ENCODE measurements at places on chromosomes 16 and 17.
A peak's percentile ranks its signal among the peaks of the same experiment; 100 is the strongest.

- DNase-seq = no peak
These were observed 2.5 kb upstream of the AIPL1 start for GRCh38 chr17:6437466-6437865.

DNA sequence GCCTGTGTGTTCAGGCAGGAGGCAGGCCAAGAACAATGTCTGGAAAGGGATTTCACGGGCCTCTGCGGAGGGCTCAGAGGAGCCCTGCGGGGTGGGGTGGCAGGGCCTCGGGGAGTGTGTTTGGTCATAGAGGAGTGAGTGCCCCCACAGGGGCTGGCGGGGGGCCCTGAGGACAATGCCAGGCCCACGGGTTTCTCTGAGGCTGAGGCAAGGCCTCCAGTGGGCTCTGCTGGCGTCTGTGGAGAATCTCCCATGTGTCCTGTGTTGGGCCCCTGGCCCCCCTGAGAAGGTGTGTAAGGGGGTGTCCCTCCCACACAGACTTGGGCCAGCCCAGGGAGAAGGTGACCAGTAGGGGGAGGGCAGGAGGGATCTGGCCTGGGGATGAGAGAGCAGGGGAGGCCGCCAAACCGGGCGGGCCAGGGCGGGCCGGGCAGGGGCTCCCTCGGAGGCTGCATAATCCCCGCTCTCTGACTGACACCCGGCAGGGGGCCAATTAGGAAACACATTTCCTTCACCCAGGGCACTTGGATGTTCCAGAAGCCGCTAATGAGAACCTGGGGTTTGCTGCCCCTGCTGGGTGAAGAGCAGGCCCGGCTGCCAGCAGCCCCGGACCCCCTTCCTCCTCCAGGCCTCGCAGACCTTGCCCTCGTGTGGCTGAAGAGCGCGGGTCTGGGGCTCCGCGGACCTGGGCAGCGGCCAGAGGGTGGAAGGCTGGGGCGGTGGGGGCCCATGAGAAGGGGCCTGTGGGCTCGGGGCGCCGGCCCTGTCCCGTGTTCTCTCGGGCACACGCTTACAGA is 204.2 kb downstream of the NTN1 start:
- DNase-seq = no peak

GRCh38 chr16:56451753-56452689 is 667 bp downstream of the OGFOD1 start:
- DNase-seq = peak; percentile 15

- DNase-seq = no peak
These were observed 3.2 kb upstream of the GRIN2C start for GRCh38 chr17:74862919-74863318.

GRCh38 chr16:12305847-12306801 is 329.6 kb downstream of the SNX29 start:
- no peak for DNase-seq
